ENCODE measurements at places on chromosomes 2 and 18.
A peak's percentile ranks its signal among the peaks of the same experiment; 100 is the strongest.

- DNase-seq: peak; percentile 39
Observed at GRCh38 chr2:126901459-126901858, 2.8 kb downstream of the TEX51 start.

GRCh38 chr2:12538138-12538694 lies 178.5 kb upstream of the TRIB2 start:
- no peak for DNase-seq

- no peak for DNase-seq
Observed at GRCh38 chr2:46555011-46555410, 75.6 kb downstream of the TMEM247 start.

DNA sequence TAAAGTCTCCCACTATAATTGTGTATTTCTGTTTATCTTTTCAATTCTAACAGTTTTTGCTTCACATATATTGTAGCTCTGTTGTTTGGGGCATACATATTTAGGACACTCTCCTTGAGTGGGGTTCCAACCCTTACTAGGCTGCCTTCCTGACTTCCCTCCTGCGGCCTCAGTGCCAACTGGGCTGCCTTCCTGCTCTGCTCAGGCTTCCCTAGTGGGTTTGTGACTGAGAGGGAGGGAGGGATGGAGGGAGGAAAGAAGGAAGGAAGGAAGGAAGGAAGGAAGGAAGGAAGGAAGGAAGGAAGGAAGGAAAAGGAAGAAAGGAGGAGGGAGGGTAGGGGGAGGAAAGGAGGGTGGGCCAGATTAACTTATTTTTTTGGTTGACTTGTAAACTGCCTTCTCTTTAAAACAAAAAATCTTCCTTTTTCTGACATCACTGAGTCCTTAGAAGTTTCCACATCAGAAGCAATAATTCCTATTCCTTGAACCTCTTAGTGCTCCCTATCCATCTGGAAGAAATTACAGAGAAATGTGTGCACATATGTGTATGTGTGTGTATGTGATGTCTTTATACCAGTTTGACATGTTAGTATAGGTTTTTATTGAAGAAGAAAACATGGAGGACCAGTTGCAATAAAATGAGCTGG lies 145.4 kb upstream of the PGAP1 start:
- no peak for DNase-seq

DNA sequence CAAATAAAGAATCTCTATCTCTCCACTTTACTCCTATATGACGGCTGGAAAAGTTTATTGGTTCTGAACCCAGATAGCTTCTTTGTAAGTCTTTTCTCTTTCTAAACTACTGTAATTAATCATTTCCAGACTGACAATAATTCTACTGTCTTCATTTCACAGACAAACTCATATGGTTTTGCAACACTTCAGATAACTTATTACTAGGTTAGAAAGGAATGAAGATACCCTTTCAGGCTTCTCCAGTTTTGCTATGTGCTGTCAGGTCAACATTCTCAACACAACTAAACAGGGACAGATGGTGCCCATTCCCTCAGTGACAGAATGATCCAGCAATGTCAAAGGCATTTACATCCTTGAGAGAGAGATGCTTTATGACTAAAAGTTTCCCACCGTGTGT lies 198.5 kb upstream of the ITGA4 start:
- DNase-seq: no peak

DNA sequence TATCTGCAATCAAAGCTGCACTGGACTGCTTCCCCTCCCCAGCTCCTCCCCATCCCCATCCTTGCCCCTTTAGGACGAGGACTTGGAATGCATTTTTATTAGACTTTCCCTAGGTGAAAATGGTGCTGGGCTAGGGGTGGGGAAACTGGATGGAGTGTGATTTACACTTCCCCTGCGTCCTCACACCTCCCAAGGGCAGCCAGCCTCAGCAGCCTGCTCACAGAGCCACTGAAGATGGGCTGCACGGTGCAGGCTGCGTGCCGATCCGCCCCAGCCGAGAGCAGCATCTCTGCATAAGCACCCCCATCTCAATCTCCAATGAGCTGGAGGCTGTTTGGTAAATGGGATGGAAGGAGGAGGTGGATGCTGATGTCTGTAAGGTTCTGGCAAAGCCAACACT lies 87.6 kb downstream of the ZBTB7C start:
- DNase-seq: no peak

- DNase-seq: no peak
Observed at GRCh38 chr2:129894616-129895015, 84.8 kb upstream of the RAB6C start.

DNA sequence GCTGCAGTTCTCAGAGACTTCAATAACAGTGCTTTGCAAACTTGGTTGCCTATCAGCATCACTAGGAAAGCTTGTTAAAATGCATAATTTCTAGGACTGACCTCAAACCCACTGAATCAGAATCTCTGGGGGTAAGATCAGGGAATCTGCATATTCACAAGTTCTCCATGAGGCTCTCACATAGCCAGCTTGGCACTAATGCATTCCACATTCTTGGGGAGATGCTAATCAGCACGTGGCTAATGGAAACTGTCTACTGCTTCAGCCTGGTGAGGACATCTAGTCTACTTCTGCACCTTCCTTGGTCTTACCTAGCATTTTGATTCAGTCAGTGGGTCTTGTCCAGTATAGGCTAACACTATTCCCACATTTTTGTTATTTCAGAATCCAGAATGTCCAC lies 56.3 kb downstream of the RBKS start:
- no peak for DNase-seq

GRCh38 chr2:143284087-143284675 lies 155.0 kb downstream of the ARHGAP15 start:
- DNase-seq: no peak

DNA sequence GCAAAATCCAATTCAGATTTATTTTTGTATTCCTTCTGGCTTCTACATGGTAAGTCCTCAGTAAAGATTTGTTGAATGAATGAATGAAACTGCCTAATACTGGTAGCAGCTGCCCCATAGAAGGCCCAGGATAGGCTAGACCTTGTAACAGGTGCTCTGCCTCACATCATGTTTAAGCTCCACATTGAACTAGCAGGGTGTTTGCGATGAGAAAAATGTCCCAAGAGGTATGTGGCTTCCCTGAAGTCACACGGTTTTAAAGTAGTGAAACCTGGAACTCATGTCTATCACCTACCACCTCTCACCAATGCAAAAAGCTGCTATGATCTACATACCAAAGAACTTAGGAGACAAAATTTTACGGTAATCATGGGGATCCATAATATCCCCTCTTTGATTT lies 765 bp upstream of the LHCGR start:
- DNase-seq: no peak

DNA sequence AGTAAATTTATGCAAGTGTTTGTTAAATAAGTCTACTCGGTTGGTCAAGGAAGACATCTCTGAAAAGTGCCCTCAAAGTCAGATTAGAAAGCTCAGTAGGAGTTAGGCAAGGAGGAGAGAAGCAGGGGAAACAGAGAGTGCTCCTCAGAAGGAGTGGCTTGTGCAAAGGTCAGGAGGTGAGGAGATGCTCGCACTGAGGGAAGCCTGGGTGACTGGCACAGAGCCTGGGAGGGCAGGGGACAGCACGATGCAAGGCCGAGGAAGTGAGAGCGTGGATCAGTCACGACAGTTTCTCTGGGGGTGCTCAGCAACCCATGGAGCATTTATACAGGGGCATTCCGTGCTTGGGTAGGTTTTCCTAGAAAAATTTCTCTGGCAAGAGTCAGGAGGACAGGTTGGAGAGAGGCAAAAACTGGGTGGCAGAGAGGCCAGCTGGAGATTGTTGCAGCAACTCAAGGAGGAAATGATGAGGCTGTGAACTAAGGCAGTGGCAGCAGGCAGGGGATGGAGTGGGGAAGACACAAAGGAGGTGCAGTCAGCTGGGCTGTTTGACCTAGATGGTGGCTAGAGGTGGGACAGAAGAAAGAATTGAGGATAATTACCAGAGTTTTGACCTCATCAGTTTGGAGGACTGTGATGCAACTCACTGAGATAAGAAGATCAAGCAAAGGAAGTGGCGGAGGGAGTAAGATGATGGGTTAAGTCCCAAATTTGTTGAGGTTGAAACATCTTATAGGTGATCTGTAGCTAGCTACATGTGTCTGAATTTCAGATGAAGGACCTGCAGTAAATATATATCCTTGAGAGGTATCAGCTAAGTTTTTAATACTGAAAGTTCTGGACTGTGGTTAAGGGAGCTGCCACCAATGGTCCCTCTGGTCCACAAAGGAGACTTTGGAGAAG lies 52.4 kb downstream of the BCL2 start:
- no peak for DNase-seq

GRCh38 chr18:54873884-54874255 lies 45.6 kb downstream of the RAB27B start:
- DNase-seq: no peak

DNA sequence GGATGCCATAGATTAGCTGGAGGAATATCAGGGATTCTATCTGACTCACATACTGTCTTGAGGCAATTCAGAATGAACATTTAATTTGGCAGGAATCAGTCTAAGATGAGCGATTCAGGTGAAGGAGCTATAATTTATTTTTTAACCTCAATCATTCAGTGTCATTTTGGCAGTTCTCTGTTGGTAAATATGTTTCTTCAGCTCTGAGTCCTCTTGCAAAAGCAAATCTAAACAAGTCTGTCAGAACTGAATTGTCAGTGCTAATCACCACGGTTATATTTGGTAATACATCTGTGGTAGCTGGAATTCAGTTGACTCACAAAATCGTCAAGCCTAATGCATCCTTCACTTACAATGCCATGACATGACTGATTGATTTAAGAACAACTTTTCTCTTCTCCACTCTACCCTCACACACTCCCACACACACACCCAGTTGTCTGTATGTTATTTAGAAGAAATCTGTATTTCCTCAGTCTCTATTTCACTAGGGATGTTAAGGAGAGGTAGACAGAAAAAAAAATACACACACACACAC lies 516.6 kb upstream of the NXPH2 start:
- DNase-seq: no peak

- DNase-seq: peak; percentile 61
Observed at GRCh38 chr18:46649071-46649862, 7.8 kb downstream of the LOXHD1 start.

DNA sequence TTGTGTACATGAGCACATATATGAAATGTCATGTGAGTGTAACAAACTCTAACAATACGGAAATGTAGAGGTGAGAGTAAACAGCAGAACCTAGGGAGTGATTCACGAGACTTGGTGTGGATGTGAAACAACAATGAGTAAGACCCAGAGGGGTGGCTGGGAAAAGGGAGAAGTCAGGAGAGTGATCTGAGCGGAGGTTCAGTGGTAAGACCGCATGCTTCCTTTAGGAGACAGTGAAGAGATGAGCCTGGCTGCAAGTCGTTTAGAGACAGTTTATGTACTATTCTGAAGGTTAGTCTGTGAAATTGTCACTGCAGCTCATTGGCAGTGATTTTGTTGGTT lies 150.6 kb downstream of the PRPF40A start:
- DNase-seq: no peak

GRCh38 chr18:40662898-40663437 lies 1292.1 kb upstream of the PIK3C3 start:
- DNase-seq: no peak

DNA sequence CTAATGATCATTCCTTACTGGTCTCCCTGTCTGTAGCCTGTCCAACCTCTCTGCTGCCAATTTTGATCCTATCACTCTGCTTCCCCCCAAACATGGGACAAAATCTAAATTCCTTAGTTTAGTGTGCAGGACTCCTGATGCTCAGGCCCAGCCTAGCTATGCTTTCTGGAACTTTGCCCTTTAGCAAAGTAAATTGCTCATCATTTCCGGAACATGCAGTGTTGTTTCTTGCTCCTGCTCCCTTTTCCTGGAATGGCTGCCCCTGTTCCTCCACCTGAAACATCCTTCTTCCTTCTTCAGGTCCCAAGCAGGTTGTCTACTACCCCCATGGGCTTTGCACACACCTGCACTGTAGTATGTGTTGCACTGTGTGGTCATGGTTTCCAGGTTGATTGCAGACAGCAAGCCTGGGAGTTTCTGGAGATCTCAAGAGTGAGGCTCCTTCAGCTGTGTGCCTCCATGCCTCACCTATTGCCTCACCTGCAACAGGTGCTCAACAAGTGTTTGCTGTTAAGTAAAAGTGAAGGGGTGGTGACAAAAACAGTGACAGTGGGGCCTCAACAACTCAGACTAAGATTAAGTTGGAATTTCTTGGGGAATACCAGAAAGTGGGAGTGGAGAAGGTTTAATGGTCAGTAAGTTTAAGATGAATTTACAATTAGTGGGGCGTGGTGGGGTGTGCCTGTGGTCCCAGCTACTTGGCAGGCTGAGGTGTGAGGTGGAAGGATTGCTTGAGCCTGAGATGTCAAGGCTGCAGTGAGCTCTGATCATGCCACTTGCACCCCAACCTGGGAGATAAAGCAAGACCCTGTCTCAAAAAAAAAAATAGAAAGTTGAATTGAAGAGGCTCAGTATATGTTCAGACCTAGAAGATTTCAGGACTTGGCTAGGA lies 120.0 kb downstream of the DNAH6 start:
- DNase-seq: no peak

- DNase-seq: no peak
Observed at GRCh38 chr2:38652431-38653273, 13.3 kb upstream of the GALM start.

GRCh38 chr18:46676182-46676835 lies 19.3 kb upstream of the LOXHD1 start:
- no peak for DNase-seq

DNA sequence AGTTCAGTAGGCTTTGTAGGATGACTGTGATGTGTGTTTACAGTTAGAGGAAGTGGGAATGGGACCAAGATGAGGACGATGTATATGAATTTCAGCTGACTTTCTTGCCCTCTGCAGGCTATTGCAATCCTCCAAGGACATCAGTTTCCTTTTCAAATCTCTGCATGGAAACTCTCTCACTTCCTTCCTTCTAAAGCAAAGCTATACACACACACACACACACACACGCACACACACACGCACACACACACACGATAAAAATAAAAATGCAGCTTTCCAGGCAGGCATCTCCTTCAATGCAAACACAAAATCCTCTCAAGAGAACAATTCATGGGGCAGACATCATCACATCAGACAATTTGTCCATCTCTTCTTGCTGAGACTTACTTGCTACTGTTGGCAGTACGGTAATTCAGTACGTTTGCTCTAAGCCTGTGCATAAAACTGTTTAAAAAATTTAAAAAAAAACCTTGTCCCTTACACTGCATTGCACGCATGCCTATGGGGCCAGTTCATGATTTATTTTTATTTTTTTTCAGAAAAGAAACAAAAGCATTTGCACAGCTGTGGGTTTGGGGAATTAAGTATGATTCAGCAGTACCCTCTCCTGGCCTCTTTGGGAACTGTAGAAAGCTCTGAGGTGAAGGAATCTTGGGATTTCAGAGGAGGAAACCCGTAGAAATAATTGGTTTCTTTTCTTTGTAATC lies 27.1 kb upstream of the ICOS start:
- no peak for DNase-seq

Measured in cardiac septum (tissue), 1 donor.